ENCODE measurements at places on chromosomes 1 and 21. TPM values are rescaled to one million over a fixed set of nuclear protein-coding genes. Genes with fewer than 3 reads are reported as not detected.

GRCh38 chr1:184497959-184498723, 111.3 kb downstream of the C1orf21 start:
- H3K36me3 ChIP-seq = no peaks in the 10 kb centered on the region
- H3K4me3 ChIP-seq = no peak overlapping the region
- DNase-seq = no peak
- no peaks in the 10 kb centered on the region for H3K4me1 ChIP-seq
- H3K27ac ChIP-seq = no peak overlapping the region
- no peaks in the 10 kb centered on the region for H3K27me3 ChIP-seq

The TSPEAR gene
- total RNA-seq = not detected

The CR1 gene
- 1.1 TPM for total RNA-seq

DNA sequence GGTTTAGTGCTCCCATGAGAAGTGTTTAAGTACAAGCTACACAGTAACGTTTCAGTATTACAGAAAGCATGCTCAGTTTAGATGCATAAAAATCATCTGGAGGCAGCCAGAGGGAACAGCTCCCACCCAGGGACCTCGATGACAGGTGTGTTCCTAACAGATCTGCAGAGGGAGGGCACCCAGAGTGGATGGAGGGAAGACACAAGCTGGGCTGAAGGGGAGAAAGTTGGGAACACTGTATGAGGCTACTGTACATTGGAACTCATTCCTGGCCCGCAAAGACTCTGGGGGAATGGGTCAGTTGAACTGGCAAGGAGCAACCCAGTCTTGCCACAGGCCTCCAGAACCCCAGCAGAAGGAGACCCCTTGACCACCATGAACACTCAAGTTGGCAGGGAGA, 52.4 kb downstream of the ZP4 start:
- no peak overlapping the region for H3K27ac ChIP-seq
- H3K4me1 ChIP-seq = no peaks in the 10 kb centered on the region
- no peak overlapping the region for H3K4me3 ChIP-seq
- no peaks in the 10 kb centered on the region for H3K27me3 ChIP-seq
- no peaks in the 10 kb centered on the region for H3K36me3 ChIP-seq
- no peak for DNase-seq

DNA sequence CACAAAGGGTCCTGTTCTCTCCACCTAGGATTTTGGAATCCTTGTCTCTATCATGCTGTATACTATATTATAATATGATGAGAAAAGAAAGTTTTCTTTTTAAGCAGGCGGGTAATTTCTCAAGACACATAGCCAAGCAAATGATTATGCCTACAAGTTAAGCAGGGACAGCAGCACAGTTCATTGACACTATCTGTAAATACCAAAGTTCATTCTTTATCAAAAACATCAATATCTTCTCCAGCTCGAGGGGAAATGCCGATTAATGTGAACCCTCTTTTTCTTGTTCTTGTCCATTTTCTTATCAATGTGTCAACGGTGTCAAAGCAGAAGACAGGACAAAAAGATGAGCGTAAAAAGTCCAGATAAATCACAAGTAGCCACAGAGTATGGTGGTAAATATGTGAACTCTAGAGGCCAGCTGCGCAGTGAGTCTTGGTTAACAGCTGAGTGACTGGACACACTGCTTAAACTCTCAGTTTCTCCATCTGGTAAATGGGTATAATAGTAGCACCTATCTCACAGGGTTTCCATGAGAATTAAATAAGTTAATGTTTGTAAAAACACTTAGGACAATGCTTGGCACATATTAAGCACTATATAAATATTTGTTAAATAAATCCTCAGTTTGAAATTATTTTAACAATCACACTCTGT, 30.9 kb downstream of the LPAR3 start:
- no peak for DNase-seq
- no peaks in the 10 kb centered on the region for H3K36me3 ChIP-seq
- H3K27ac ChIP-seq = no peak overlapping the region
- no peak overlapping the region for H3K4me3 ChIP-seq
- H3K27me3 ChIP-seq = no peaks in the 10 kb centered on the region
- peaks cover 8% of the 10 kb centered on the region for H3K4me1 ChIP-seq

DNA sequence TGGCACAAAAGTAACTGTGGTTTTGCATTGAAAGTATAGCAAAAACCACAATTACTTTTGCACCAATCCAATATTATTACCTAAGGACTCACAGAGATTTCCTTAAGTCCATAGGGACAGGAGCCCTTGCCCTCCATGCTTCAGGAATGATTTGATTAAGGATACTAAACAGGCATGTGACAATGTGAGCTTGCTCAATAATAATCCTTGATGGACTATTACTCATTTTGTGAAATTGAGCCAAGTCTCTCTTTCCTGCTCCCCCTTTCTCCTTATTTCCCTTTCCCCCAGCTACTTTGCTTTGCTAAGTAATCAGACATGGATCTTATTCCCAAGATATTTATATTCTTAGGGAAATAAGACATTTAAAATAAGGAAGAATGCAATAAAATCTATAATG, 21.6 kb upstream of the RGL1 start:
- H3K36me3 ChIP-seq = no peaks in the 10 kb centered on the region
- no peaks in the 10 kb centered on the region for H3K4me1 ChIP-seq
- H3K4me3 ChIP-seq = no peak overlapping the region
- H3K27me3 ChIP-seq = no peaks in the 10 kb centered on the region
- no peak overlapping the region for H3K27ac ChIP-seq

DNA sequence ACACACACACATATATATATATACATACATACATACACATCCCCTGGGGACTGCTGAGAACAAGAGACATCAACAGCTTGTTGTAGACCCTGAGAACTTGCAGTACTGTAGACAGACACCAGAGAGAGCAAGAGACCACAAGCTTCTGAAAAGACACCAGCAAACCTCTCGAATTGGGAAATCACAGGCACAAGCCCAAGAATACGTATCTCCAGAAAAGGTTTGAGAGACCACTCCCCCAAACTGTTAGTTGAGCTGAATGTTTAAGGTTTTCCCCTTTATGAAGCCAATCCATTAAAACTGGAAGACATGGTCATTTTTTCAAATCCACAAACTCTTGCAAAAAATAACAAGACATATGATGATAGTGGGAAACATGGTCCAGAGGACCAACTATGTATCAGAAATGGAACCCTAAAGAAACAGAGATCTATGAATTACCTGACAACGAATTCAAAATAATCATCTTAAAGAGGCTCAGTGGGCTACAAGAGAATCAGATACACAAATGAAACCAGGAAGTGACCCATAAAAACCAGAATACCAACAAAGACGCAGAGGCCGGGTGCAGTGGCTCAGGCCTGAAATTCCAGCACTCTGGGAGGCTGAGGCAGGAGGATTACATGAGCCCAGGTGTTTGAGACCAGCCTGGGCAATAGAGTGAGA, 45.1 kb downstream of the SLC2A1 start:
- H3K4me3 ChIP-seq = no peak overlapping the region
- H3K27ac ChIP-seq = no peak overlapping the region
- no peak for DNase-seq
- no peaks in the 10 kb centered on the region for H3K27me3 ChIP-seq
- no peaks in the 10 kb centered on the region for H3K36me3 ChIP-seq
- no peaks in the 10 kb centered on the region for H3K4me1 ChIP-seq

DNA sequence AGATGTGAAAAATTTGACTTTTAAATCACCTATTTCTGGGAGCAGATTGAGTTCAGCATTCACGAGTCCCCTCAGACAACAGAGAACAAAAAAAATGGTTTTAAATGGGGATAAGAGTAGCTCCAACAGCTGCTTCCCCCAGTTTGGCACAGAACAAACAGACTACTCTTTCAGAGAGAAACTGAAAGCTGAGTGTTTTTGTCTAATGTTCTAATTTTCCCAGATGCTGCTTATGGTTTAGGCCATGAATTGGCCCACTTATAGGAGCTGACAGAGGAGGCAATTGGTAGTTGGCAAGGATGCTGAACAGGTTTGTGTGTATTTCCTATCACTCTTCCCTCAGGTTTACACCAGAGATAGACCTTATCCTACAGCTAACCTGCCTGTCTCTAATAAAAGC, 1637.4 kb upstream of the PRMT6 start:
- H3K27ac ChIP-seq = no peak overlapping the region
- no peaks in the 10 kb centered on the region for H3K27me3 ChIP-seq
- no peaks in the 10 kb centered on the region for H3K4me1 ChIP-seq
- no peaks in the 10 kb centered on the region for H3K36me3 ChIP-seq

GRCh38 chr1:232172563-232172962, 457.4 kb downstream of the SIPA1L2 start:
- H3K27ac ChIP-seq = no peak overlapping the region
- no peaks in the 10 kb centered on the region for H3K36me3 ChIP-seq
- DNase-seq = no peak
- H3K27me3 ChIP-seq = no peaks in the 10 kb centered on the region
- no peak overlapping the region for H3K4me3 ChIP-seq

The AJAP1 gene
- total RNA-seq = 0.06 TPM

The KCNK1 gene
- total RNA-seq = 7.6 TPM

The KCNT2 gene
- total RNA-seq = 7.4 TPM

The TAS1R1 gene
- not detected for total RNA-seq

The NUP210L gene
- not detected for total RNA-seq

DNA sequence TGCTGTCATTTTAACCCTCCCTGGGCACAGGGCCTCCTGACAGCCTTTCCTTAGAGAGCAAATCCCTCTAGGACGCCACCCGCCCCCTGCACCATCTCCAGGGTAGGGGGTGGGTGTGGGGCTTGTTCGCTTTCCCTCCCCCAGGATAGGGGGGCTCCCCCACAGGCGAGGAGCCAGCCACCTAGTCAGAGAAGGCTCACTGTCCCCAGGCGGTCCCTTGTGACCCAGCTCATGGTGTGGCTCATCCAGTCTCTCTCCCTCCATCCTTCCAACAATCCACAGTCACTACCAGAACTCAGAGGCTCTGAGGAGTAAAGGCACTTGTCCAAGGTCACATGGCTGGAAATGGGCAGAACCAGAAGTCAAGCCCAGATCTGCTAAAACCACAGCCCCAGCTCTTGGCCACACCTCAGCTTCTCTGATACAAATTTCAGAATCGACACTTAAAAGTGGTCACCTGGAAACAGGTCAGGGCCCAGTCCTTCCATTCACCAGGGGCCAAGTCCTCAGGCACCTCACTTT, 89.8 kb downstream of the MRPL37 start:
- DNase-seq = no peak
- H3K36me3 ChIP-seq = no peaks in the 10 kb centered on the region
- H3K27ac ChIP-seq = no peak overlapping the region
- peaks cover 31% of the 10 kb centered on the region for H3K4me1 ChIP-seq
- H3K27me3 ChIP-seq = no peaks in the 10 kb centered on the region
- no peak overlapping the region for H3K4me3 ChIP-seq
